ENCODE measurements at places on chromosomes 6 and 20. TPM values are rescaled to one million over a fixed set of nuclear protein-coding genes. Genes with fewer than 3 reads are reported as not detected.

The IPCEF1 gene
- 0.34 TPM for total RNA-seq

The RTF2 gene
- 93.0 TPM for total RNA-seq

The HLA-DRB5 gene
- 6.5 TPM for total RNA-seq

The IL20RA gene
- total RNA-seq = 0.94 TPM

The TEAD3 gene
- 26.5 TPM for total RNA-seq

GRCh38 chr6:148775161-148775560, 28.3 kb downstream of the UST start:
- no peak for DNase-seq

DNA sequence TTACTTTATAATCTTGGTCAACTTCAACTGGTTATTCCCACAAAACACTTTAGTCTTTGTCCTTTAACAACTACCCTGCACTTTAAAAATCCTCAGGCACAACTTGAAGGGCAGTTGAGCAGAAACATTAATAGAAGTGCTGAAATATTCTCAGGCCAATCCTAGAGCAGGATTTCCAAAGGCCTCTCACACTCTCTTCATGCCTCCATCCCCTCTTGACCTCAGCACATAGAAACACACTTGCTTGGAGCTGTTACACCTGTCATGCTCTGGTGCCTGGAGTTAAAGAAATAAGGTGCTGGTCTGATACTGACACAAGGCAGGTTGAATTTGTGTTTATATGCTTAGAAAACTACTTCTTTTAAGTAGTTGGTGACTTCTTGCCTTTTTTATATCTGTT, 618.8 kb upstream of the POU3F2 start:
- DNase-seq = no peak

- DNase-seq = no peak
These were observed 45.4 kb downstream of the RARS2 start for GRCh38 chr6:87544474-87544735.

DNA sequence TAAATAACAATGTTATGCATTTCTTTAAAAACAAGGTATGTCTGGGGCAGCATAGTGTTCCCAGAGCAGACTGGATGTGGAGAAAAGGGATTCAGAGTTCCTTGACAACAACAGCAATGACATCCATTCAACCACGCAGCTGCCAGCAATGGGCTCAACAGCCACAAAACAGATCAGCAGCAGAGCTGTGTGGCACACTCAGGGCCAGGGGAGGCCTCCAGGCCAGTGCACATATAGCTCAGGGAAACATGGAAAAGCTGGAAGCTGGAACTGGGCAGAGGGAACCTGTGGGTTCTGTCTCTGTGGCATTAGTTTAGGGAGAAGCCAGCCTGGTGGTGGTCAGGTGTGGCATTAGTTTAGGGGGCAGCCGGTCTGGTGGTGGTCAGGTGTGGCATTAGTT, 148.3 kb downstream of the SMOC2 start:
- no peak for DNase-seq

DNA sequence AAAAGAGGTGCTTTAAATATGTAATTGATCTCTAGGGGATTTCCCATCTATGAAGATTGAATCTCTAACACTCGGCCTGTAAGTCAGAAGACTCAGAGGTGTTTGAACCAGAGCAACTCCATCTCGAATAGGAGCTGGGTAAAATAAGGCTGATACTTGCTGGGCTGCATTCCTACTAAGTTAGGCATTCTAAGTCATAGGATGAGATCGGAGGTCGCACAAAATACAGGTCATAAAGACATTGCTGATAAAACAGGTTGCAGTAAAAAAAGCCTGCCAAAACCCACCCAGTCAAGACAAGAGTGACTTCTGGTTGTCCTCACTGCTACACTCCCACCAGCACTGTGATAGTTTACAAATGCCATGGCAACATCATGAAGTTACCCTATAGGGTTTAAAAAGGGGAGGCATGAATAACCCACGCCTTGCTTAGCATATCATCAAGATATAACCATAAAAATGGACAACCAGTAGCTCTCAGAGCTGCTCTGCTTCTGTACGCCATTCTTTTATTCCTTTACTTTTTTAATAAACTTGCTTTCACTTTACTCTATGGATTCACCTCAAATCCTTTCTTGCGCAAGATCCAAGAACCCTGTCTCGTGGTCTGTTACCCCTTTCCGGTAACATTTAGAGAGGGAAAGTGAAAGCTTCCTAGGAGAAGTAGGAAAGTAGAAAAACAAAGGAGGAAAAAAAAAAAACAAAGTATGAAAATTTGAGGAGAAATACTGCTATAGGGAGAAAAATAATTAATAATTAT, 129.7 kb upstream of the PHACTR1 start:
- no peak for DNase-seq

DNA sequence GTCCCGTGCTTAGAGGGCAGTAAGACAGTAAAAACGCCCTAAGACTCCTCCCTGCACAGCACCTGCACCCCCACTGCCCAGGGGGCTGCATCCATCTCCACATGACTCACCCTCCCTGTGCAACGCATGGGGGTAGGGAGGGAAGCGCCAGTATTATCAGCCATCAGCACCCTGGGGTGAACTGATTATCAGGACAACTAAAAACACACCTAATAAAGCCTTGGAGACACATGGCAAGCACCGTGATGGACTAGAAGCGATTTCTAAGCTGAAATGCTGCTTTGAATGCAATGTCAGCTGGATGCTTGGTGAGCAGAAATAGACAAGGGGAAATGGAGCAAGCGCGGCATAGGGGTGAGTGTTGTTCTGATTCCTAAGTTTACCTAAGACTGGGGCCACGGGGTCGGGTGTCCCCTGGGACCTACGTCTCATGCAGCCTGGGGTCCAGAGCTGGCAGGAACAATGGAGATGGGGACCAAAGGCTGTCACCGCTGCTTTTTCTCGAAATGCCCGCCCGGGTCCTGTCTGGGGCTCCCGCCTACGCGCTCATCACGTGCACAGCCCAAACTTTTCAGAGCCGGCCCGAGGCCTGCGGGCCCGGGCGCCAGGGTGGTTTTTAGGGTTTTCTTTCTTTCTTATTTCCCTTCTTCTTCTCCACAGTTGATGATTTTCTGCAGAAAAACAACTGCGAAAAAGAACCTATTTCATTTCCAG, 702 bp upstream of the TNFAIP3 start:
- DNase-seq = no peak

GRCh38 chr20:46371656-46372055, 34.8 kb downstream of the ELMO2 start:
- DNase-seq = no peak

DNA sequence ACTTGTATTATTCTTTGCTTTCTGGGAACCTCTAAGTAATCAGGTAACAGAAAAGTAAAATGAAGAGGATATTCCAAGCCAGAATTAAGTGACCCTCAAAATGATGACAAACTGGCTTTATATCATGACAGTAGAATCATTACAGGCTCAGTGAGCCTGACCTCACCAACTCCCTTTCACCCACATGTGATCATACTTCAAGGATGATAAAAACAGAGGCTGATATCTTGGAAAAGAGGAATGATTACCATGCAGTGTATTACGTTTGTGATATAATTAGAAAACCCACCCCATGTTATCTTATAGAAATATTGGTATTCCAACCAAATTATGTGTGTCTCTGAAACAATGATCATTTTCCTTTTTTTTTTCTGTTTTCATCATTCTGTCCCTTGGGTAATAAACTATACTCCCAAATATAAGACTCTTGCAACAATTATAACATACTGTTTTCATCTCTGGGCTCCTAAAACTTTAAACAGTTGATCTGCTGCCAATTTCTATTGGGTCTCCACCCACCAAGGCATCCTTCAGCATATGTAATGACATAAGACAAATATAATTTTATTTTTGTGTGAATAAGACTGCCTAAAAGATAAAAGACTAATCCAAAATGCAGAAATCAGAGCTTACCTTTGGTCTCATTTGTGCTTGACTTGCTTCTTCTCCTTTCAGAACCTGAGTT, 115.7 kb downstream of the DST start:
- no peak for DNase-seq

GRCh38 chr20:50609438-50609989, 81.8 kb downstream of the RIPOR3 start:
- DNase-seq = no peak

All from psoas muscle (tissue), 8 donors.